ENCODE measurements at places on chromosomes 4 and X.

DNA sequence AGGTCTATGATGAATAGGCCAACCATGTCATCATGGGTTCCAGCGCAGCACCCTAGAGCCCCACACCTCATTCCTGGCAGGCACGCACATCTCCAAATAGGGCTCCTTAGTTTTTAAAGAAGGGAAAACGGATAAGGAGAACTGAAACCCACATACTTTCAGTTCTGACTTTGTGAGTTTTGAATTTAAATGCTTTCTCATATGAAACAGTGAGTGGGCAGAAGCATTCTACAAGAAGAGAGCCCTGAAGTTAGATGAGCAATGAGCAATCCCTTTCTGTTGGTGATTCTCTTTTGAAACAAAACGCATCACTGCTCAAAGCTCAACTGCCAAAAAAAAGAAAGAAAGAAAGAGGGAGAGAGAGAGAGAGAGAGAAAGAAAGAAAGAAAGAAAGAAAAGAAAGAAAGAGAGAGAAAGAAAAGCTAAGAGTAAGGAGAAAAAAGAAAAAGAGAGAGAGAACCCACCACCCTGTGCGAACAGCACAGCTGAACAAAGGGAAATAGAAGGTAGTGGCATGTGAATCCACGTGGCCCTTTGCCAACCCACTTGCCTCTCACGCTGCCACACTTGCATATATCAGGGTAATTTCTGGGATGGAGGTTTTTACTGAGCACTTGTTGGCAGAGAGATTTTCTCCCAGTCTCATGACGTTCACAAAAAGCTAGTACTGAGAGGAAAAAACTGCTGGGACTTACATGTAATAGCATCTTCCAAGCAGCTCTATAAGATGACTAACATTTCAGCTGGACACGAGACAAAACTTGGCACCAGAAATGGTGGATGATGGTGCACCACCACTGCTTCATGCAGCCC is 31.0 kb downstream of the TMSB4X start:
- DNase-seq = no peak

DNA sequence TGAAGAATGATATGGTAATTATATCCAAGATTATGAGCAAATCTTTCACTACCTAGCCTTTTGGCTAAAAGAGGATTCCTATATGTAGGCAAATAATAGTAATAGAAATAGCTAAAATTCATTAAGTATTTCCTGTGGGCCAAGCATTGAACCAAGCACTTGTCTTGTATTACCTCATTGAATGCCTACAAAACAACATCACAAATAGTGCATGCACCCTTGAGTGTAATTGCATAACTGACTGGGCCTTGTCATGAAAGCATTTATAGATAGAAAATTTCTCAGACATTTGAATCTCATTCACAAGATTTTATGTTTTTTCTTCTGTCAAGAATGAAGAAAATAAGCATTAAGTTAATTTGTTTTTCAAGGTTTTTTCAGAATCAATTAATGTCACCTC is 3.9 kb upstream of the HPGDS start:
- DNase-seq = no peak

DNA sequence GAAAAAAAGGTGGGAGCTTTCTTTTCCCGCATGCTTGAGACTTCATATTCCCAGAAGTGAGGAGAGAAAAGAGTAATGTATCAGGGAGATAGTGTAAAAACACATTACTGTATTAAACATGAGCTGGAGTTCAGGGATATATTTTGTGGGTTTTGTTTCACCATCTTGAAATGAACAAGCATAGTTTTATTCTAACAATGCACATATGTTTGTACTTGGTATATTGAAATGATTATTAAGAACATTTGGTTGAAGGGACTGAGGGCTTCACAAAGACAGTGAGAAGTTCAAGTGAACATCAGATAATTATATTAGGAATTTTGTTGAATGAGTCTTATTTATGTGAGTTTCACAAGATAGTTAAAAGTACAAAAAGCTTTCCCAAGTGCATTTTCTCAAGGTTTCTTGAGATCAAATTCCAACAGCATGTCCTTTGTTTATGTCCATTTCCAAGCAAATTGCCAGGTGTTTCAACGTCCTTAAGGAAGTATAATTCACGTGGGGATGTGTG is 368.8 kb downstream of the ANKRD50 start:
- DNase-seq = no peak

- DNase-seq = peak; percentile 21
These were observed 36.3 kb downstream of the SULT1E1 start for GRCh38 chr4:69823481-69824186.

DNA sequence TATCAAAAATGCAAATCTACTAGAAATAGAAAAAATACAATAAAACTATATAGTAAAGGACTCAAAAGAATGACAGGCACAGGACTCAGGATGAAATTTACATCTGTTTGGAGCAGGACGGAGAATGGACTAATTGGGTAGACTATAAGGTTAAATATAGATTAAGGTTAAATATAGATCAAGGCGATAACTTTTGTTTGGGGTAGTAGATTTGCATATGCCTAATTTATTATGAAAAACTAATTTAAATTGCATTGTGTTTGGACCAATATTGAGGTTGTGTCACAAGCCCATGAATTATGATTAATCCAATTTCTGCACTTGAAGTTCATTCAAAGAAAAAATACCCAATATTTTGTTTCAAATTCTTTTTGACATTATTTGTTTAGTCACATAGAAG is 31.0 kb downstream of the MTHFD2L start:
- no peak for DNase-seq

- no peak for DNase-seq
These were observed 60.8 kb upstream of the TBC1D9 start for GRCh38 chr4:140816806-140817510.

DNA sequence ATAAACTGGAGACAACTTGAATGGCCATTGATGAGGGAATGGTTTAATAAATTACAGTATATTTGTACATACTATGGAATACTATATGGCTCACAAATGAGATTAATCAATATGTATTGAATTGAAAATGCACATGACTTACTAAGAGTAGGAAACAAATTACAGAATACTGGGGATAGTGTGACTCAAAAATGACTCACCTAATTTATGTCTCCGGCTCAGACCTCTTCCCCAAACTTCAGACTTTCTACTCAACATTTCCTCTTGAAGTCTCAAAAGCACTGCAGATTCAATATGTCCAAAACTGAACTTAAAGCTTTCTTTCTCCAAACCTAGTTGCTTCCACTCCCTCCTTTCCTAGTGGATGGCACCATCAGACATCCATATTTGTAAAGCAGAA is 28.8 kb upstream of the GRIA3 start:
- DNase-seq = no peak

DNA sequence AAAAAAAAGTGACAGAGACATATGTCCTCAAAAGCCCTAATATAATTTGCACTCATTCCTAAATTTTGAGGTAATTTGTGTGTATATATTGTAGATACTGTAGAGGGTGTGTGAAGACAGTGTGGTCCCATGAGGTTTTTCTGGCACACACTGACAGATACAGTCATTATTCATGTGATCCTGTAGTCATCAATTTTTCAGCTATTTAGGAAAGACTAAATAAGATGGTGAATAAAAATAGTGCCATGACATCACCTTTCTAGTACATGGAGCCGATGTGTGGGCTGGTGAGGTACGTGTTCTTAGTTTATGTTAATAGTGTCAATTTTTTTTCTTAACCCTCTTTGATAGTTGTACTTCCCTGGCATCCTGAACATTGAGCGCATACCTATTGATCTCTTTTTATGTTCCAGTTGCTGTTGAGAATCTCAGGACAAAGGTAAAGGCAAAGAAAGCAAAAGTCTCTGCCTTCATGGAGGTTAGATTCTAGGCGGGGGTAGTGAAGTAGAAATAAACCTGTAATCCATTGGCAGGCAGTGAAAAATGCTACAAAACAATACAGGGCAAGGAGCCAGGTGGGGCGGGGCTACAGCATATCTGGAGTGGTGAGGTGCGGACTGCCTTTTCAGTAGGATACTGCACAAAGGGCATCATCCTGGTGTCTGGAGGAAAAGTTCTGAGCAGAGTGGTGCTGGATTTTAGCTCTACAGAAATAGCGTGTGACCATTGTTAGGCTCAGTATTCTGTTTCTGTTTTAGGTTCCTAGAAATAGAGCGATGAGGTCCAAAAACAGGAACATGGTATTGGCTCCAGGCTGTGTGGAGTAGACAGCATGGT is 93.8 kb downstream of the ARHGAP10 start:
- DNase-seq = no peak

- DNase-seq = no peak
These were observed 313.9 kb downstream of the PABPC4L start for GRCh38 chr4:133887723-133888122.

DNA sequence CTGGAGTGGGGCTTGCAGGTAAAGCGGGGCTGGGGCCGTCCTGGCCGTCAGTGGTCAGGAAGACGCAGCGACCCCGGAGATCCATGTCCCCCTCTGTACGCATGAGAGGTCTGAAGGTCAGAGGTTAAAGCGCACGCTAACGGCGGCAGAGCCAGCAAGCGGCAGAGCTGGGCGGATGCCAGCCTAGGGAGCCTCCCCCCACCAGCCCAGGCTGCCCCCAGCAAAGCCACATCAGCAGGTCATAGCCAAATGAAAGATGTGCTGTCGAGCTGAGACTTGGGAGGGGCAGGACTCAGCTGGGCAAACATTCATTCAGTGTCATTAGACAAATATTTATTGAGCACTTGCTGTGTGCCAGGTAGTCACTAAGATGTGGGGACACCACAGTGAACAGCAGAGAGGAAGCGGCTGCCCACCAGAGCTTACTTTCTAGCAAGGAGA is 593 bp upstream of the JAKMIP1 start:
- peak; percentile 33 for DNase-seq

DNA sequence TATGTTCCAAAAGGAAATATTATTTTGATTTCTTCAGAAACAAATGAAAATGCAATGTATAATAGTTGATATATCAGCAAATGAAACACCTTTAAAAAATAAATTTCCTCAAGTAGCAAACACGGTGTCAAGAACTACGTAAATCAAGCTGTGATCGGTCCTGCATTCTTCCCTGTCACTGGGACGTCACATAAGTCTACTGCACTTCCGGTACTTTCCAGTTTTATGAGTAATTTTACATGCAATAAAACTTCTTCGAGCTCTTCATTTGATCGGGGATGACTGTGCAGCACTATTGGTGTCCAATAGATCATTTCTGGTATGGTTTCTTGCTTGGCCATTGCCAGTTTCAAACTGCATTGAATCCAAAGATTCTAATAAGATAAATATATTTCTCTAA is 114.0 kb upstream of the VEGFC start:
- no peak for DNase-seq

- DNase-seq = no peak
These were observed 35.1 kb downstream of the KLF3 start for GRCh38 chr4:38699112-38699511.

- no peak for DNase-seq
These were observed 265.7 kb upstream of the PCDH7 start for GRCh38 chr4:30454504-30454903.

GRCh38 chrX:97065066-97065465 is 181.4 kb downstream of the RPA4 start:
- no peak for DNase-seq

DNA sequence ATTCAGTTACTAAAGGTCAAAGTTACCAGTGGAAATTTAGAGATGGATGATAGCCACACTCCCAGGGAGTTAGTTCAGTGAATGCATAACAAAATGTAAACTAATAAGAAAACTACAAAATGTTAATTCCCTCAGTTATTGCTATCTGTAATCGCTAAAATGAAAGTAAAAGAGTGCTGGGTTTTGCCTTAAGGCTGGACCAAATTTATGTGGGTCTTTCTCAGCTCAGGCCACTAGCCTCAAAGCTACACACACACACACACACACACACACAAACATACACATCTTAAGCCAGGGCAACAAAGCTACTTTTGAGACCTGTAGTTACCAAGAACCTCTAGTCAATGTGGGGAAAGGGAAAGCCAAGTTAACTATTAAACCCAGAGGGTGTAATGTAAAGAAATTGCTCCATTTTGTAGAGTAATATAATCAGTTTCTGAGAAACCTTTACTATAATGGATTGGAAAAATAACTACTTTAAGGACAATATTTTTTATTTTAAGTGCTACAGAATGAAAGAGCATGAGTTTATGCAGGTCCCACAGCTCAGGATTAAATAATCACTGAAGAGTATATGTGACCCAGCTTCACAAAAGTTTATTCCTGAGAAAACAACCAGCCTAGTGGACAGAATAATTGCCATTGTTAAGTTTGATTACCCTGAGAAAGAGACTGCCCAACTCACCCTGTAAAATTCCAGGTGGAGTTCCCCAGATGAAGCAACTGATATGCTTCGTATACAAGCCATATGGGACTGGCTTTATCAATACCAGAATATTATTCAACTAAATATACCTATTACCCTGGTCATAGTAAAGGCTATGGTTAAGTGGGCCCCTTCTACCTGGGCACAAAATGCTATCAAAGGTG is 8.9 kb upstream of the UGT2A3 start:
- DNase-seq = no peak

GRCh38 chr4:185004562-185005218 is 13.6 kb upstream of the HELT start:
- DNase-seq = no peak

GRCh38 chr4:109946120-109946519 is 33.4 kb downstream of the EGF start:
- no peak for DNase-seq

GRCh38 chr4:31104043-31104442 is 383.9 kb downstream of the PCDH7 start:
- DNase-seq = no peak

GRCh38 chrX:47574547-47575301 is 7.5 kb upstream of the TIMP1 start:
- DNase-seq = no peak

DNA sequence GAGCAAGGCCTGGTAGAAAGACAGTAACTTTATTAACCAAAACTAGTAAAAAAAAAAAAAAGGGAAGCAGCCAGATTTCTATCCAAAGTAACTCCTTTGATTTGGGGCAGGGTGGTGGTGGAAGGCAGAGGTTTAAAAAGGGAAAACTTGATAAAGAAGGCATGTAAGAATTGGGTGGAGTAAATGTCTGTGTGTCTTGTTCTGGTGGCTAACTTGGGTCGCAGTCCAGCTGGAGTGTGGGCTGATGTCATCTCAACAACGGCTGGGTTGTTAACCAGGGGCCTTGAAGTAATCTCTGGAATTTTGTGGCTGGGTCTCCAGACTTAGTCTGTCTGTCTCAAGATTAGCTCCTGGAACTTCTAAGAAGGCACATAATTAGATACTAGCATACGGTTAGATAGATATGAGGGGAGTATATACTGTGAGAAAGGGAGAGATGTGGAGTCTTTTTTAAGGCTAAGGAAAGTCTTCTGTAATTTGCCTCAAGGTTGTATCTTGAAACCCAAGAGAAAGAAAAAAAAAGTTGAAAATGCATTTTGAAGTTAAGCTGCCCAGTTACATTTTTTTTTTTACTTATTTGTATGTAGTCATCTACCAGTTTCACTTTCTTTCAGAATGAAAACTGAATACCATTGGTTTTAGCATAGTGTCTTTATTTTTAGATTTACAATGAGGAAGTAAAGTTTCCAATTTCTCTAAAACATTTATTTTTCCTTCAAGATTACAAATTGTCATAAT is 48.3 kb downstream of the MTHFD2L start:
- no peak for DNase-seq

- DNase-seq = peak; percentile 16
These were observed 30.3 kb downstream of the STPG2 start for GRCh38 chr4:98113012-98113411.

- no peak for DNase-seq
These were observed 136.8 kb downstream of the ADGRL3 start for GRCh38 chr4:61336916-61337315.
